Muscle of back (tissue), 13 donors: ENCODE measurements at places on chromosomes 3 and 15. TPM values are rescaled to one million over a fixed set of nuclear protein-coding genes. Genes with fewer than 3 reads are reported as not detected.

ROPN1 gene
- not detected for polyA plus RNA-seq

SYNM gene
- polyA plus RNA-seq: 83.1 TPM

PCSK6 gene
- polyA plus RNA-seq: 13.8 TPM

DAG1 gene
- polyA plus RNA-seq: 195 TPM

EFCC1 gene
- polyA plus RNA-seq: 1.2 TPM
